Naive B cell (primary cell): ENCODE measurements at places on chromosomes 2 and 18. TPM values are rescaled to one million over a fixed set of nuclear protein-coding genes. Genes with fewer than 3 reads are reported as not detected.

Gene EVX2
- not detected for polyA plus RNA-seq

DNA sequence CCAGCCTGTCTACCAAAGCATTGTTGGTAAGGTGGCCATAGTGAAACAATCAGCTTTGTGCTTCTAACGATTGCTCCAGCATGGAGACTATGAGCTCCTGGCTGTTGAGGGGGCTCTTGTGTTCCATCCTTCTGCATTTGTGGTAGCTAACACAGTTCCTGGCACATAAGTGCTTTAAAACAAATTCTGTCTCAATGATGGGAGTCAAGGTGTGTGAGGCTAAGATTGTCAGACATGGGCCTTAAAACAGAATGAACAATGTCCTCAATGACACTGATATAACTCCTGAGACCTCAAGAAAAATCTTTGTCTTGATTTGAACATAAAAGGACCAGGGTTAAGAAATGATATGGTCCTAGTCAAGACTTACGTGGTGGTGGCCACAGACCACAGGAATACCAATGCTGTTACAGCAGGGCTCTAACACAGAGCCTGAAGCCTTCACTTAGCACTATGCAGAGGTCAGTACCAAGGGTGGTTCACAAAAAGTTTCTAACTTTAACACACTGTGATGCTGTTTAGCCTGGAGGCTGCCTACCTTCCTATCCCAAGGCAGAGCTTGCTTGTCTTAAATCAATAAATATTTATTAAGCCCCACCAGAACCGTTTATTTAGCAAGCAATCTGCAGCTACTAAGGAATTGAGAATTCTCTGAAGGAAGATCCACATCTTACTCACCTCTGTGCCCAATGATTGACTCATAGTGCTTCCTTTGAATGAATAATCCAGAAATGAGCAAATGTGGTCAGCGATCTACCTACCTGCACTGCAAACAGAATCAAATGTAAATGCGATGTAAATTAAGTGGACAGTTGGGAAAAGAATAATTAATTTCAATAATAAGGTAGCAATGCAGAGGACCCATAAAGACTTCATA, 35.1 kb downstream of the EVA1A start:
- DNase-seq: no peak
- H3K27ac ChIP-seq: no peak overlapping the region
- no peaks in the 10 kb centered on the region for H3K36me3 ChIP-seq
- no peaks in the 10 kb centered on the region for H3K4me1 ChIP-seq

- no peak overlapping the region for H3K27ac ChIP-seq
- no peaks in the 10 kb centered on the region for H3K4me1 ChIP-seq
- no peak overlapping the region for H3K4me3 ChIP-seq
These were observed 285.4 kb downstream of the NRXN1 start for GRCh38 chr2:50746526-50746925.

Gene PIEZO2
- not detected for polyA plus RNA-seq

Gene ACVR1C
- not detected for polyA plus RNA-seq

Gene DCC
- polyA plus RNA-seq: not detected
